Cardiac muscle cell (in vitro differentiated cells and primary cell): ENCODE measurements at places on chromosomes 16 and 17. TPM values are rescaled to one million over a fixed set of nuclear protein-coding genes. Genes with fewer than 3 reads are reported as not detected.
A peak's percentile ranks its signal among the peaks of the same experiment; 100 is the strongest.

- peak; percentile 47 for DNase-seq
These were observed 790 bp downstream of the CRHR1 start for GRCh38 chr17:45784741-45785479.

DNA sequence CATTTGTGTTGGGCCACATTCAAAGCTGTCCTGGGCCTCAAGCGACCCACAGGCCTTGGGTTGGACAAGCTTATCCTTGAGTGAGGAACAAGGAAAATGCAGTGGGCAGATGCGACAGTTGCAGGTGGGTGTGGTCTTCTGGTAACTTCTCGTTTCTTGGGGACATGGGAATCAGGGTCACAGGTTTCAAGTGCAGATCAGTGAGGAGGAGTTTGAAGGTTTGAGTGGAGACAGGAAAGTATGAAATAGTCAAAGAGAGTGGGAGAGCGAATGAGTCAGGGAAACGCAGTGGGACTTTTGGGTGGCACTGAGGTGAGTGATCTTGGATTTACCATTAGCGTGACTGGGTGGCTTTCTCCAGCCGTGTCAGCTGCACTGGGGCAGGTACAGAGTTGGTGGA lies 15.4 kb upstream of the CCL22 start:
- no peak for DNase-seq

DNA sequence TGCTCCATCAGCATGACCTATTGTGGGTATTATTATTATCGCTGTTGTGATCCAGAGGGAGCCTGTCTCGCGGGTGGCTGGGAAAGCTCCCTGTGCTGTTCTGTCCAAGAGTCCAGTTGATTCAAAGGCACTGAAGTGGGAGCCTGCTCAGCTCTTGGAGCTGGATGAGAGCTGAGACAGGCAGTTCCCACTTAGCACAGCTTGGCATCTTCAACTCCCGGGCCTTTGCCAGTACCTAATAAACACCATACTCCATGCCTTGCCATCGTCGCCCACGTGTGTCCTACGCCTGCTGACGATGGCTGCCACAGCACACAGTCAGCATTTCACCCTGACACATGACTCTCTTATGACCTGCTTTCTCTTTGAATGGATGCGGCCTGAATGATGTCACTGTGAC lies 32.6 kb downstream of the RTN4RL1 start:
- DNase-seq, result no peak

DNA sequence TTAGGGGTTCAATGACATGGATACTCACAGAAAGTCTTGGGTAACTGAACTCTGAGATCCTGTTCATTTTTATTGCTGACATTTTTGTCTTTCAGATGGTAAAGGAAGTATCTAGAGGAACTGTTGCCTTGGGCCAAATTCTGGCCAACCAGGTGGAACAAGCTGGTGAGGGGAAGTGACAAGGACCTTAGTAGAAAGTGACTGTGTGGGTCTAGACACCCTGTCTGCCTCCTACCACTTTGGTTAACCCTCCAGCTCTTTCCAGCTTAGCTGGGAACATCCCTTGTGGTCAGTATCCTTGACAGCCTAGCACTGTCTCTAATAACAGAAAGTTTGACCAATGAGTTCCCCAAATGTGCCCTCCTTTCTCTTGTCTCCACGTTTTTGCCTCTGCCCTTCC lies 28.8 kb upstream of the PRKCB start:
- no peak for DNase-seq

DNA sequence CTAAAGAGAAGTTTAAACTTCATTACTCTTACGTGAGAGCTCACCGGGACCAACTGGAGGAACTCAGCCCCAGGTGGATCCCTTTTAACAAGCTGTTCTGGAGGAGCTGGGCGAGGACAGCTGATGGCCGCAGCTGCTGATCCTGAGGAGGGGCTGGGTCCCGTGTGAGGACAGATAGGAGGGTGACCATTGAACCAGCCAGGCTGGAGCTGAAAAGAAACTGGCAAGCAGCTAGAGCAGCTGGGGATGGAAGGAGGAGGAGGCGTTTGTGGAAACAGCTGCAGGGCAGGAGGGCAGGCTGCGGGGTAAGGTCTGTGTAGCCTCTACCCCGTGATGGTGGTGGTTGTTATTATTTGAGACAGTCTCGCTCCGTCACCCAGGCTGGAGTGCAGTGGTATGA lies 119.5 kb downstream of the AATF start:
- peak; percentile 13 for DNase-seq

The RMI2 gene
- 15.7 and 21.0 TPM in 2 replicates for total RNA-seq

The EFNB3 gene
- 60.2 and 70.3 TPM in 2 replicates for total RNA-seq

DNA sequence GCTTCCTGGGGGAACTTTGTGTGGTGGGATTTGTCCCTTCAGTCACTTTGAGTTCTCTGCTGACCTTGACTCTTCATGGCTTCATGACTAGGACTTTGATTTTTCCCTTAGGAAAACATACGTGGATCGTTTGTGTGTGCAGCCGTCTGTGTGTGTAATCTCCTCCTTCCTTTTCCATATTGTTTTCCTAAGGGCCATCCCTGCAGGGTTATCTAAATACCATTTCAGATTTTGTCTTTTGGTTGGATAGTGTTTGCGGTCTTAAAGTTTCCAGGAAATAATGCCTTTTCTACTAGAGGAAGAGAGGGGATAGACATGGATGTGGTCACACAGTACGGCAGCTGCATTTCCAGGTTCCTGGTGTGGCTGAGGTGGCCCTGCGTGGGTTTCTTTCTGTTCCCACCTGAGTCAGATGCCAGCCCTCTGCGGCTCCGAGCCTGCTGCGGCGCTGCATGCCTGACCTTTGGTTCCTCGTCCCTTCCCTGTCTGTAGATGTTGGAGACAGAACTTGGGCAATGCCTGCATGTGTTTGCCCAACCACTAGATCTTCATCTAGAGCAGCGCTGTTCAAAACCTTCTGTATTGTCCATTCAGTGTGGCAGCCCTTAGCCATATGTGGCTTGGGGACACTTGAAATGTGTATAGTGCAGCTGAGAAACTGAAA lies 72.0 kb upstream of the LGALS9 start:
- no peak for DNase-seq

- DNase-seq, result no peak
These were observed 209.0 kb downstream of the NTN1 start for GRCh38 chr17:9230346-9230745.

DNA sequence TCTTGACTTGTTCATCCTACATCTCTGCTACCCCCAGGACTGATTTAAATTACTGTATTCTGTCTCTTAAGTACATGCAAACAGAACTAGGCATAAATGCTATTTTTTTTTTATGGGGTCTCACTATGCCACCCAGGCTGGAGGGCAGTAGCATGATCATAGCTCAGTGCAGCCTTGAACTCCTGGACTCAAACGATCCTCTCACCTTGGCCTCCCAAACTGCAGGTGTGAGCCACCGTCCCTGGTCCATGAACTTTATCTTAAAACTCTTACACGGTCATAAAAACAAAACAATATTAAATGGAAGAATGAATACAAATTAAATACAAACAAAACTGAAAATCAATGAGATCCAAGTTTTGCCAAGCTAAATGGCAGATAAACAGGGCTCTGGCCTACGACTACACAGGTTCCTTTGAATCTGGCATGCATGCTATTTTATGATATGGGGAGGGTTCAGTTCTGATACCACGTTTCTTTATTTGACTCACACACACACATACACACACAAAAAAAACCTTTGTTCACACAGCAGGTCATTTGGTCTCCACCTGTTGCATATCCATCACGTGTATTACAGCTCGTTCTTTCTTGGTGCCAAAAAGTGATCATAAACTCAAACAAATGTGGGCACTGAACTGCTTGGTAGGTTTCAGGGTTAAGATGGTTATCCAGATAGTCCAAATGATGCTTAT lies 1.1 kb upstream of the PKD1L3 start:
- DNase-seq, result no peak

DNA sequence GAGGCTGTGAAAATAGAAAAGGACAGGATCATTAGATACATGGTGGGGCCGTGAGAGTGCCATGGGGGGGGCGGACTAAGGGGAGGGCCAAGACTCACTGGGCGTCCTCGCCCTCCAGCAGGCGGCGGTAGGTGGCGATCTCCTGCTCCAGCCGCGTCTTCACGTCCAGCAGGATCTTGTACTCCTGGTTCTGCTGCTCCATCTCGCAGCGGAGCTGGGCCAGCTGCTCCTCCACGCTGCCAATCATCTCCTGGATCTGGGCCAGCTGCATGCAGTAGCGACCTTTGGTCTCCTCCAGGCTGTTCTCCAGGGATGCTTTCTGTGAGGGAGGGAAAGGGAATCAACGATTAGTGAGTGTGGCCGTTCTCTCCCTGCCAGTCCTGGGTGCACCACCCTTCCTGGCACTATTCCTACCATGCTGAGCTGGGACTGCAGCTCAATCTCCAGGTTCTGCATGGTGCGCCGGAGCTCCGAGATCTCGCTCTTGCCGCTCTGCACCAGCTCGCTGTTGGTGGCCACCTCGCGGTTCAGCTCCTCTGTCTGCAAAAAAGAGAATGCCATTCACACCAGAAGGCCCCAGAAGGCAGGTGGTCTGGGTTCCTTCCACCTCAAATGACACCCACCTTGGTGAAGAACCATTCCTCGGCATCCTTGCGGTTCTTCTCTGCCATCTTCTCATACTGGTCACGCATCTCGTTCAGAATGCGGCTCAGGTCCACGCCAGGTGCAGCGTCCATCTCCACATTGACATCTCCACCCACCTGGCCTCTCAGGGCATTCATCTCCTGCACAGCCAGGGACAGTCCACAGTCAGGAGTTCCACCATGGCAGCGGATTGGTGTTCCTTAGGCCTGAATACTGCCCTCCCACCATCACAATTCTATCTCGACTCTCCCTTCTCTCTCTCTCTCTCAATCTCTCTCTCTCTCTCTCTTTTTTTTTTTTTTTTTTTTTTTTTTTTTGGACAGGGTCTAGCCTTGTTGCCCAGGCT lies 3.3 kb downstream of the KRT14 start:
- no peak for DNase-seq

- DNase-seq, result no peak
These were observed 258.4 kb downstream of the C16orf95 start for GRCh38 chr16:87058728-87059250.

DNA sequence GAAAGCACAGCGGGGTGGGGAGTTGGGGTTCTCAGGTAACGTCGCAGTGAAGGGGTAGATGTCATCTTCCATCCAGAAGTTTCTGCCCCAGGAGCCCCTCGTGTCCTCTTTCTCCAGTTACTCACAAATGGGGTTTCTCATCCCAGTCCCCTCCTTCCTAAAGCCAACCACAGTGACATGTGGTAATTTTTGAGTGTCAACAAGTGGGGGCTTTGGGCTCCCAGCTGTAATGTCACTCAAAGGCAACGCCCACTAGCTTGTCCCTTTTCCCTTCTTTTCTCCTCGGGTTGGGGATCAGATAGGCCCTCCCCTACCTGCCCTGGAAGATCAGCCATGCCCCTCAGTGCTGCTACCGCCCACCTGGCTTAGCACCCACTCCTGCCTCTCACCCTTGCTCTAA lies 14.4 kb downstream of the IRX5 start:
- no peak for DNase-seq

DNA sequence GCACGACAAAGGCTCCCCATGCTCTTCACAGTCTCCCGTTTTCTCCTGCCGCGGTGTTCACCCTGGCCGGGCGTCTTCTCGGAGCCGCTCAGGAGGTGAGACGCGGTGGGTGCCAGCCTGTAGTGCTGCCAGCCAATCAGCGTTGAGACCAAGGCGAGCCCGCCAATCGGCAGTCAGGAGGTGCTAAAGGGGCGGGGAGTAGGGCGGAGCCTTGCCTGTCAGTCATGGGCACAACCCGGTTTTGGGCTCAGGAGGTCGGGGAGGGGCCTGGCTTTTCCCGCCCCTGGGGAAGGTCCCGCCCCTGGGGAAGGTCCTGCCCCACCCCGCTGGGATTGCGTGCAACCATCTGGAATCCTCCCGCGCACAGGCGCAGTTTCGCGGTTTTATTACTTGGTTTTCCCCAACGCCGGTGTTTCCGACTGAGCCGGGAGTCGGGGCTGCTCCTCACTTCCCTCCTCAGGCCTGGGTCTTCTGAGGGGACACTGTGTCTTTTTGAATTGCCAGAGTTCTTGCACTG lies at the start of gene PRDM7:
Gene PRDM7 (minus strand): TSS at position 92 of the 517 bp plus-strand sequence. CDS start 1,421 bp downstream, outside the sequence.
- peak; percentile 89 for DNase-seq

- DNase-seq, result peak; percentile 7
These were observed 132.7 kb upstream of the HSBP1 start for GRCh38 chr16:83674931-83675535.

DNA sequence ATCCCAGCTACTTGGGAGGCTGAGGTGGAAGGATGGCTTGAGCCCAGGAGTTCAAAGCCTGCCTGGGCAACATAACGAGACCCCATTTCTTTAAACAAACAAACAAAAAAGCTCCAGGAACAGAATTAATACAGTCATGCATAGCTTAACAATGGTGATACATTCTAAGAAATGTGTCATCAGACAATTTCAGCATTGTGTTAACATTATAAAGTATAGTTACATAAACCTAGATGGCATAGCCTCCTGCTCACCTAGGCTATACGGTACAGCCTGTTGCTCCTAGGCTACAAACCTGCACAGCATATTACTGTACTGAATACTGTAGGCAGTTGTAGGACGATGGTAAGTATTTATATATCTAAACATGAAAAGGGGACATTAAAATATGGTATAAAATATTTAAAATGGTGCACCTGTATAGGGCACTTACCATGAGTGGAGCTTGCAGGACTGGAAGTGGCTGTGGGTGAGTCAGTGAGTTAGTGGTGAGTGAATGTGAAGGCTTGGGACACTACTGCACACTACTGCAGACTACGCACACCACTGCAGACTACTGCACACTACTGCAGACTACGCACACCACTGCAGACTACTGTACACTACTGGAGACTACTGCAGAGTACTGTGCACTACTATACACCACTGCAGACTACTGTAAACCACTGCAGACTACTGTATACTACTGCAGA lies 74.6 kb downstream of the TMC6 start:
- no peak for DNase-seq
